Coronary artery (tissue), 2 donors: ENCODE measurements at places on chromosomes 1 and 21.

DNA sequence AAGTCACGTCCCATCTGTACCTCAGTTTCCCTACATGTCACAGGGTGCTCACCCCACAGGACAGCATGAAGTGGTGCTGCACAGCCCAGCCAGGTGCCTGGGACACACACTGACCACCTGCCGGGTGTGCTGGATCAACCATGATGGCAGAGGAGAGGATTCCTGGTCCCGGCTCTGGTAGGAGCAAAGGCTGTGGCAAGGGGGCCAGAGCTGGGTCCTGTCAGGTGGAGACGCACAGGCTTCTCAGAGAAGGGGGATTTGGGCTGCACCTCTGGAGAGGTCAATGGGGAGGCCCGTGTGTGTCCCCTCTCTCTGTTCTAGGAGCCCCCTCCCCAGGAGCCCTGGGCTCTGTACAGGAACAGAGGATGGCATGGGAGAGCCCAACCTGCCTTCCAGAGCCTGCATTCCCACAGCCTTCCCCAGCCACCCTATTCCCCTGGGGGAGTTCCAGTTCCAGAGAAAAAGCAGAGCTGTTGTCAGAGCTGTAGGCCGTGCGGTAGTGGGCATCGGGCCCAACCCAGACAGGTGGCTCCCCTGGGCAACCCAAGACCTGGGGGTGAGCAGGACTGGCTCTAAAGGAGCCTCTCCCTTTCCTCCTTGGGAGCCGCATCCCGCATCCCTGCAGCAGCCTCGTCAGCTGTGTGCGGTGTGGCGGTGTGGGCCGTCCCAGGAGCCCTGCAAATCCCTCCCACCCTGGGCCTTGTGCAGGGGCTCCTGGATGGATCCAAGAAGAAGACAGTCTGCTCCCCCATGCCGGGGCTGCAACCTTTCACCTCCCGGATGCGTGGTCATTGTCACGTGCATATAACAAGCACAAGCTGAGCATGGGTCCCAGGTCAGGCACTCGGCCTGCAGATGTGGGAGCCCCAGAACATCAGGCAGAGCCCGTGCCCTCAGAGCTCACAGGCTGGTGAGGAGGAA, 2.9 kb upstream of the TFF3 start:
- peak; percentile 71 for DNase-seq

GRCh38 chr1:223143537-223144248, 645 bp upstream of the TLR5 start:
- no peak for DNase-seq

DNA sequence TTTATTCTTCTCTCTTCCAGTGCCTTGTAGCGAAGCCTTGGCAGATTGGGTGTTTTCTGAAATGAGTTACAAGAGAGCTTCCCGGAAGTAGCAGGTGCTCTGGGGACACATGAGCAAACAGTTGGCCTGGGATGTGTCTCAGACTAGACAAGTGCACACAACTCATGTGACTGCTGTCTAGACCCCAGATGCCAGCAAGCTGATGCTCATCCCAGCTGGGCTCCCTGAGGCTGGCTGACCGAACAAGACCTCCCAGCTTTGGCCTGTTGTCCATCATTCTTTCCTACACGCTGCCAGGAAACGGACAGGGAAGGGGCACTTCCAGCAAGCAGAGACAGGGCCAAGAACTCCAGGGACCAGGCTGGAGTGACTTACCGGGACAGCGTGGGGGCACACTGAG, 18.7 kb upstream of the CSF1 start:
- DNase-seq, result no peak

DNA sequence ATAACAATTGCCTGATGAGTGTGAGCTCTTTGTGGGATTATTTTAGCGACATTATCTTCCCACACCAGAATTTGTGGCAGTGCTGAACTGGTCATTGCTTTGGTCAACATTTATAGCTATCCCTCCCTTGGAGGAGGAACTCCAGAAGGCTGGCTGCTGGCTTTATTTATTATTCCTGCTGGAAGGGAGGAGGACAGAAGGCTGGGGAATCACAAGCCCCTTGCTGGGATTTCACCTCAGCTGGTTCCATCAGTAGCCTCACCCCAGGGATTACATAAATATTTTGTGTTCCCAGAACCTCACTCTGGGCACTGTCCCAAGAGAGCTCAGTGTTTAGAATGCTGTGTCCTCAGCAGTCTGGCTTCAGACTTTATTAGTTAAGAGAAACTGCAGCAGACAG, 102.8 kb upstream of the C1orf21 start:
- no peak for DNase-seq

GRCh38 chr1:205004351-205004750, 38.7 kb upstream of the CNTN2 start:
- DNase-seq, result no peak

DNA sequence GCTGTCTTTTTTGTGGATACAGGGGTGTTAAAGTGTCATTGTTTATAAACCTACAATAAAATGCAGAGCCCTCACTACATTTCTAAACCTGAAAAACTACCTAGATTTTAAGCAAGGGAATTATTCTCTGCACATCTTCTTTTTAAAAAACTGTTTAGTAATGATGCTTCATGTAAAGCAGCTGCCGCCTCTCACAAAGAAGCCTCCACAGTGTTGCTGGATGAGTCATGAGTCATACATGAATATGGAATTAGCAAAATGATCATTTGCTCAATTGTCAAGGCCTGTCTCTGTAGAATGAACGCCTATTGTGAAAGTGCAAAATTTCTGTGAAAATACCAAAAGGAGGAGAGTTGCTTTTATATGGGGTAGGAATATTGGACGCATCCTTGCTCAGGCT, 259.5 kb upstream of the CHRM3 start:
- DNase-seq, result no peak

GRCh38 chr1:222416001-222416791, 131.7 kb downstream of the HHIPL2 start:
- DNase-seq, result no peak

DNA sequence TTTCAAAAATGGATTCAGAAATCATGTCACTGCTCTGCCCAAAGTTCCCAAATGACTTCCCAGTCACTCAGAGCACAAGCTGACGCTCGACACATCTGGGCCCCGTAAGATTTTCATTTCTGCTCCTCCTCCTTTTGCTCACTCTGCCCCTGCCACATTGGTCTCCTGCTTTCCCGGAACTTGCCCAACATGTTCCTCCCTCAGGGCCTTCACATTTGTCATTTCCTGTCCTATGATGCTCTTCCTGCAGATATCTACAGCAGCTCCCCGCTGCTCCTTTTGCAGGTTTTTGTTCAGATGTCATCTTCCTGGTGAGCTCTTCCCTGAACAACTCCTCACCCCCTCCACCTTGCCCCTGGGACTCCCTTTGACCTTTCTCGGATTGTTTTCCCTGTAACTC, 58.5 kb upstream of the IVNS1ABP start:
- no peak for DNase-seq

- DNase-seq, result no peak
Measured at GRCh38 chr1:18707696-18708257, 77.1 kb downstream of the PAX7 start.

- DNase-seq, result peak; percentile 94
Measured at GRCh38 chr1:165697881-165698760, at the start of gene ALDH9A1. Gene ALDH9A1 (minus strand): TSS chr1:165698562. CDS start chr1:165698558, 4 bp downstream.

- DNase-seq, result no peak
Measured at GRCh38 chr1:19091196-19091953, 118.7 kb downstream of the UBR4 start.

GRCh38 chr1:231724041-231724440, 97.5 kb downstream of the DISC1 start:
- no peak for DNase-seq

DNA sequence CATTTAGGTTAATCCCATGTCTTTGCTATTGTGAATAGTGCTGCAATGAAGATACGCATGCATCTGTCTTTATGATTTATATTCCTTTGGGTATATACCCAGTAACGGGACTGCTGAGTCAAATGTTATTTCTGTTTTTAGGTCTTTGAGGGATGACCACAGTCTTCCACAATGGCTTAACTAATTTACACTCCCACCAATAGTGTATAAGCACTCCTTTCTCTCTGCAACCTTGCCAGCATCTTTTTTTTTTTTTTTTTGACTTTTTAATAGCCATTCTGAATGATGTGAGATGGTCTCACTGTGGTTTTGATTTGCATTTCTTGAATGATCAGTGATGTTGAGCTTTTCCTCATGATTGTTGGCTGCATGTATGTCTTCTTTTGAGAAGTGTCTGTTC, 33.5 kb downstream of the ASH1L start:
- no peak for DNase-seq

- no peak for DNase-seq
Measured at GRCh38 chr1:111219557-111220286, 7.8 kb upstream of the CHI3L2 start.

DNA sequence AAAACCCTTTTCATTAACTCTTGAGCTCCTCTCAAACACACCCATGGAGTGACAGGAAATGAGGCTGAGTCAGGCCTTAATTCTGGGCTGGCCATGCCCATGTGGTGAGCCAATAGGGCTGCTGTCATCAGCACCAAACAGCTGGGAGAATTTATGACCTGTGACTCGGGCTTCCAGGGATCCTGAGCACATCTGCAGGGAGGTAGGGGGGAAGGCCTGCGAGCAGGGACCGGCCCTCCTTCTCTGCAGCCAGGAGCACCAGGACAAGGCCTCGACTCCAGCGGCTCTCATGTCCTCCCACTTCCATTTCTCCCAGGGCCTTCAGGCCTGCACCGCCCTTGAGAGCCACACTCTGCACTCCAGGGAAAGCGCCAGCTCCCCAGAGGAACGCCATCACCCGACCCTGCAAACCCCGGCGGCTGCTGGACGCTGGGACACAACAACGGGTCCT, 14.6 kb downstream of the RIPK4 start:
- DNase-seq, result no peak

- no peak for DNase-seq
Measured at GRCh38 chr1:233019778-233020325, 69.4 kb downstream of the NTPCR start.

- DNase-seq, result no peak
Measured at GRCh38 chr1:56065729-56066128, 513.6 kb downstream of the PLPP3 start.

DNA sequence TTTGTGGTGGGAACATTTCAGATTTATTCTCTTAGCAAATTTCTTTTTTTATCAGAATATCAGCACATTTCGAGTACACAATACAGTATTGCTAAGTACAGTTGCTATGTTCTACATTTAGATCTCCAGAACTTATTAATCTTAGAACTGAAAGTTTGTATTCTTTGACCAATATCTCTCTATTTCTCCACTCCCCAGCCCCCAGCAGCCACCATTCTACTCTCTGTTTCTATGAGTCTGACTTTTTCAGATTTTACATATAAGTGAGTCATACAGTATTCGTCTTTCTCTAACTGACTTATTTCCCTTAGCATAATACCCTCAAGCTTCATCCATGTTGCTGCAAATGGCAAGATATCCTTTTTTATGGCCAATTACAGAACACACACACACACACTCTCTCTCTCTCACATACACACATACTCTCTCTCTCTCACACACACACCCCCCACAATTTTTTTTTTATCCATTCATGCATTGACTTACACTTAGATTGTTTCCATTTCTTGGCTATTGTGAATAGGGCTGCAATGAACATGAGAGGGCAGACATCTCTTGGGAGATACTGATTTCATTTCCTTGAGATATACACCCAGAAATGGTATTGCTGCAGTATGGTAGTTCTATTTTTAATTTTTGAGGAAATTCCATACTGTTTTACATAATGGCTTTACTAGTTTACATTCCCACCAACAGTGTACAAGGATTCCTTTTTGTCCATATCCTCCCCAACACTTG, 15.7 kb downstream of the RPTN start:
- DNase-seq, result no peak

GRCh38 chr21:20639026-20639425, 359.2 kb upstream of the NCAM2 start:
- no peak for DNase-seq

DNA sequence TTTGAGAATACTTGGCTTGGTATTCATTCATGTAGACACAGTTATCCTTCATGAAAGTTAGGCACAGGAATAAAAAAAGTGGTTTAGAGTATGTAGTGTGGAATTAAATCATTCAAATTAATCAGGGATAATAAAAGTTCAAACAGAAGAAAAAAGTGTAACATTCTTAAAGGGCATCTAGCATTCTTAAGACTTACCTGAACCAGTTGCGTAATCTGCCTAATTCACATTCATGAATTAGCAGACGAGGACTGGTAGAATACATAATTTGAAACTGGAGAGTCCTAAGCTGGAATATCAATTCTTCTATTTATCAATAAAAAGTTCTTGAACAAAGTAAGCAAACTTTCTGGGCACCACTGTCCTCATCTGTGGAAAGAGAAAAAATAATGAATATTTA, 157.0 kb upstream of the DEPDC1 start:
- no peak for DNase-seq

DNA sequence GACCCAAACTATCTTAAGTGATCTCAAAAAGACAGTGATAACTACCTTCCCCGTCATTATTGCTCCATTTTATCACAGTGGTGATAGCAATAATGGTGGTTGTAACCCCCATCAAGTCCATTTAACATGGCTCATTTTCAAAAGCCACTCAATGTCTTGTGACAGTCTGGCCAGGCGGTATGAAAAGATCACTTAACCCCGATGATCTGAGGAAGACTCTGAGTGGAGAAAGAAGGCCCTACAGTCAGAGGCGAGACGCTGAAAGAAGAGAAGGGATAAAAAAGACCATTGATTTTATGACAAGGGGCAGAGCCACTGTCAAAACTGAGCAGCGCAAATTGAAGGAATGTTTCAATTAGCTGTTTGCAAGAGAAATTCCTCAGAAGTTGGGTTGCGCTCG, 417.2 kb upstream of the PBX1 start:
- DNase-seq, result no peak

DNA sequence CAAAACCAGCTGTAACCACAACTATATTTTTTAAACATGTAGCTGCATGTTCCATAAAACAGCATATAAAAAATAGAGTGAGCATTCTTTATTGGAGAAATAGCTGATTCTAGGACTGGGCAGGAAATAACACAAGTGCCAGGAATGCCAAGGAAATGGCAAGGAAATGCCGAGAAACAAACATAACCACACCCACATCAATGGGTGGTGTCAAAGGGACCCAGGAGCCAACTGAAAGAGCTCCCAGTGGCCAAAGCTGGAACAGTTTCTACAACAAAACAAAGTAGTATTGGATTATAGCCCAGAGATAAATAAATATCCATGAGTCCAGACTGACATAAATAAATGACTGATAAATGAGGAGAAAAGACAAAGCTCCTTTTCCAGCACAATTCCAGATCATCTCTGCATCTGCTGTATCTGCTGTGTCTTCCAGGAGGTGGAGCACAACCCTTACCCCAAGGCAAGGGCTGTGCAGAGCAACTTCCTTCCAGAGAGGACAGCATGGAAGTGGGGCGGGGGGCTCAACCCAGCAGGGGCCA, 28.1 kb downstream of the ADARB1 start:
- DNase-seq, result no peak
